ENCODE measurements at places on chromosomes 1 and 21. TPM values are rescaled to one million over a fixed set of nuclear protein-coding genes. Genes with fewer than 3 reads are reported as not detected.

Gene FAM72D
- 13.1 TPM for polyA plus RNA-seq

Gene TRIM46
- 7.4 TPM for polyA plus RNA-seq

Gene HTR6
- polyA plus RNA-seq, result 0.14 TPM

Gene DOCK7
- 20.5 TPM for polyA plus RNA-seq

Gene CNKSR1
- 9.8 TPM for polyA plus RNA-seq
